ENCODE measurements at places on chromosomes 2 and 18.

DNA sequence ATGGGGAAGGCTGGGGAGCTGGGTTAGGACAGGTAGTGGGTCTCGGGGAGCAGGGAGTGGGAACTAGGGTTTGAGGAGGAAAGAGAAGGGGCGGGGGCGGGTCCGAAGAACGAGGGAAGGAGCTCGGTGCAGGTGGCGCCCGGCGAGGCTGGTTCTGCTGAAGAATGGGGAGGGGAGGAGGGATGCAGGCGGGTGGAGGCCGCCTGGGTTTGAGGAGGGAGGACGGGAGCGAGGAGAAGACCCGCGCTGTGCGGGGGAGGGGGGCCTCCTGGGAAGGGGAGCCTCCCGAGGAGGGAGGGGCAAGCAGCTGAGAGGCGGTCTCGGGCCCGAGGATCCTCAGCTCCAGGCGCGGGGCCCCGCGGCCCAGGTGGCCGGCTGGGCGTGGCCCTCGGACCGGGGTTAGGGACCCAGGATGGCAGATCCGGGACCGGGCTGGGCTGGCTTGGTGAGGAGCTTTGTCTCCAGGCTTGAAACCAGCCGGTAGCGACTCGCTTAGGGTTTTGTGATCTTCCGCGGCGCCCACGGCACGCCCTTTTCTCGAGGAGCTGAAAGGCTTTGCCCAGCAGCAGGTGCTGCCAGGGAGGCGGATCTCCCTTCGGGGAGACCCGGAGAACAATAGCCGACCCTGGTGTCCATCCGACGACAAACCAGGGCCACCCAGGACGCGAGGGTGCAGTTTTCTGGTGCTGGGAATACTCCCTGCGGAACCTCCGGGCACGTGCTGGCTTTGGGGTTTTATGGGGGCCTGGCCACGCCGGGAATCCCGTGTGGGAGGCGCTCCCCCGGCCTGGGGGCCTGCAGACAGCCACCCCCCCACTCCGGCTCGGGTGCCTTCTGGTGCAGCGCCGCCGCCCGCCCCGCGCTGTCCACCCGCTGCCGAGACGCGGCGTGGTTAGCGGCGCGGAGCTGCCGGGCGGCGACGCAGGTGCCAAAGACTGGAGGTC, 1.4 kb downstream of the DPYSL5 start:
- H3K36me3 ChIP-seq = no peaks in the 10 kb centered on the region
- no peak for DNase-seq
- H3K27ac ChIP-seq = no peak overlapping the region
- H3K4me1 ChIP-seq = peaks cover 3% of the 10 kb centered on the region

GRCh38 chr2:61220768-61221167, 58.8 kb downstream of the C2orf74 start:
- H3K27me3 ChIP-seq = no peaks in the 10 kb centered on the region
- no peak overlapping the region for H3K4me3 ChIP-seq
- H3K27ac ChIP-seq = no peak overlapping the region
- peaks cover 39% of the 10 kb centered on the region for H3K36me3 ChIP-seq
- DNase-seq = no peak

GRCh38 chr2:35787302-35788031, 568.1 kb upstream of the CRIM1 start:
- no peaks in the 10 kb centered on the region for H3K4me1 ChIP-seq
- H3K27ac ChIP-seq = no peak overlapping the region
- no peak for DNase-seq
- no peaks in the 10 kb centered on the region for H3K27me3 ChIP-seq

DNA sequence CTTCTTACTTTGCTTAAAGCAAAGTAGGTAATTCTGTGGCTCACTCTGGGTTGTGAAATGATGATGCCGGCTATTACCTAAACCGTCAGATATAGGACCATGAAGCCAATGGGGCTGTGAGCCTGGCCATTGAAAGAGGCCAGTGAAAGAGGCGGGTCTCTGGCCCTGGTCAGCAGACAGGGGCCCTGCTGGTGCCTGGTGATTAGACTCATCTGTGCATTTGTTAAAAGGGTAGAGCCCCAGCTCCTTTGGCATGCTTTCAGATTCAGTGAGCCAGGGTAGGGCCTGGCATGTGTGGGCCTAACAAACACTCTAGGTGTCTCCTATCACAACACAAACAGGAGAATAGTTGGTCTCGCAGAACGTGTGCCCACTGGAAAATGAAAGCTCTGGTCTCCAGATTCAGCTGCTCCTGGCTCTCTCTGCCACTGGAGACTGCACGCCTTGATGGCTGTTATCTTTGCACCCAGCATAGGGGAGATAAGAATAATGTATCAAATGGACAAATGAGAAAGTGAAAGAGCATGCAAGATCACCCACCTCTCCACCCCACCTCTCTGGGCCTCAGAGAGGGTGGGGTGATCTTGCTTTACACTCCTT, 6.9 kb downstream of the LRRC30 start:
- no peak overlapping the region for H3K4me3 ChIP-seq
- no peaks in the 10 kb centered on the region for H3K36me3 ChIP-seq
- no peaks in the 10 kb centered on the region for H3K4me1 ChIP-seq
- no peak overlapping the region for H3K27ac ChIP-seq

- H3K27ac ChIP-seq = no peak overlapping the region
- H3K4me3 ChIP-seq = no peak overlapping the region
- H3K36me3 ChIP-seq = peaks cover 54% of the 10 kb centered on the region
- H3K4me1 ChIP-seq = peaks cover 11% of the 10 kb centered on the region
- DNase-seq = no peak
Measured at GRCh38 chr2:46954951-46955571, 39.5 kb upstream of the MCFD2 start.

- H3K4me1 ChIP-seq = no peaks in the 10 kb centered on the region
- DNase-seq = no peak
- H3K27ac ChIP-seq = no peak overlapping the region
- H3K27me3 ChIP-seq = peaks cover 1% of the 10 kb centered on the region
- H3K36me3 ChIP-seq = no peaks in the 10 kb centered on the region
- no peak overlapping the region for H3K4me3 ChIP-seq
Measured at GRCh38 chr2:212549941-212550340, 11.3 kb upstream of the ERBB4 start.

- peak; percentile 48 for DNase-seq
- H3K4me1 ChIP-seq = peaks cover 2% of the 10 kb centered on the region
- no peaks in the 10 kb centered on the region for H3K36me3 ChIP-seq
- H3K27ac ChIP-seq = no peak overlapping the region
Measured at GRCh38 chr2:6773007-6773693, 92.6 kb downstream of the CMPK2 start.

GRCh38 chr2:238852206-238852869, 4.5 kb downstream of the TWIST2 start:
- DNase-seq = no peak
- H3K4me1 ChIP-seq = no peaks in the 10 kb centered on the region
- H3K4me3 ChIP-seq = no peak overlapping the region
- H3K27ac ChIP-seq = no peak overlapping the region

- H3K27ac ChIP-seq = no peak overlapping the region
- H3K4me3 ChIP-seq = no peak overlapping the region
- no peak for DNase-seq
- peaks cover 20% of the 10 kb centered on the region for H3K27me3 ChIP-seq
Measured at GRCh38 chr2:210198326-210198725, 26.9 kb downstream of the ACADL start.

DNA sequence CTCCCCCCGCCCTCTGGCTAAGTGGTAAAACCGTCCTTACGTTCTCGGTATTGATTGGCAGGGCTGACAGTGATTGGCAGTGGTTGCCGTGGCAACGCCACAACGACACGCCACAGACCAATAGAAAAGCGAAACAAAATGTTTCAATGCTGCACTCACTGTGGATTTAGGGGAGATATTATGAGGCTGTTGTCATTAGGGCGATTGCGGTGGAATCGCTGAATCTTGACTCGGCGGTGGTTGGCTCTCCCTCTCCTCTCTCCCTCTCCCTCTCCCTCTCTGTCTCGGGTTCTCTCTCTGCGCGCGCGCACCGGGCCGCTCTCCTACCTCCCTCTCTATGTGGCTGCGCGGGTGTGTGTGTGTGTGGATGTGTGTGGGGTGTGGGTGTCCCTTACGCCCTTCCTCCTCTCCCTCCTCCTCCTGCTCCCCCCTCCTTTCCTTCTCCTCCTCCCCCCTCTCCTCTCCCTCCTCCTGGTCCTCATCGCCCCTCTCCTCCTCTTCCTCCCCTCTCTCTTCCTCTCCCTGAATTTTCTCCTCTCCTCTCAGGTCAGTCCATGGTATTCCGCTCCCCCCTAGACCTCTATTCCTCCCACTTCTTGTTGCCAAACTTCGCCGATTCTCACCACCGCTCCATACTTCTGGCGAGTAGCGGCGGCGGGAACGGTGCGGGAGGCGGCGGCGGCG, at the start of gene SIX3:
Gene SIX3 (plus strand): TSS at position 152 of the 684 bp plus-strand sequence. CDS start 403 bp downstream, at position 555.
- peaks cover 5% of the 10 kb centered on the region for H3K36me3 ChIP-seq
- H3K27me3 ChIP-seq = peaks cover 80% of the 10 kb centered on the region
- DNase-seq = peak; percentile 43
- H3K27ac ChIP-seq = peak within 1 kb of the TSS; percentile 79

DNA sequence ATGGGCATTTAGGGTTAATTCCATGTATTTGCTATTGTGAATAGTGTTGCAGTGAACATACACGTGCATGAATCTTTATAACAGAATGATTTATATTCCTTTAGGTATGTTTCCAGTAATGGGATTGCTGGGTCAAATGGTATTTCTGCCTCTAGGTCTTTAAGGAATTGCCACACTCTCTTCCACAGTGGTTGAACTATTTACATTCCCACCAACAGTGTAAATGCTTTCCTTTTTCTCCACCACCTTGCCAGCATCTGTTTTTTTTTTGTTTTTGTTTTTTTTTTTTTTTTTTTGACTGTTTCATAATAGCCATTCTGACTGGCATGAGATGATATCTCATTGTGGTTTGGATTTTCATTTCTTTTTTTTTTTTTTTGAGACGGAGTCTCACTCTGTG, 62.4 kb downstream of the GTF3C3 start:
- DNase-seq = no peak
- no peaks in the 10 kb centered on the region for H3K27me3 ChIP-seq
- no peak overlapping the region for H3K27ac ChIP-seq
- peaks cover under 1% of the 10 kb centered on the region for H3K4me1 ChIP-seq

DNA sequence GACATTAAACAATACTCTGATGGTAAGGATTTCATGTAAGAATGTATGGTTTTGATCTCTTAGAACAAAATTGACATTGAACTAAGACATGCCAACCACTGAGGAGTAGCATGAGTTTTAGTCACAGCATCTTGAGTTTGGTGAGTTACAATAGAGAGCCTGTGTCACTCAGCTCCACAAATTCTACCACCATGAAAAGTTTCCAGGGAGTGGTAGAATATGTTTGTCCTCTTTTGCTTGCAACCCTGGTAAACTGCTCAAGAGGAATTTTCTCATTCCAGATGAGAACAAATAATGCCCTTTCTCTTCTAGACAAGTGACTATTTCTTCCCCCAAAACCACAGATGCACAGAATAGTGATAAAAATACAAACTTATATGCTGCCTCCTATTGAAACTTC, 502.0 kb upstream of the VRK2 start:
- H3K27ac ChIP-seq = no peak overlapping the region
- H3K4me1 ChIP-seq = no peaks in the 10 kb centered on the region
- no peak for DNase-seq
- no peaks in the 10 kb centered on the region for H3K36me3 ChIP-seq
- no peaks in the 10 kb centered on the region for H3K27me3 ChIP-seq
- H3K4me3 ChIP-seq = no peak overlapping the region

- no peak overlapping the region for H3K27ac ChIP-seq
- H3K4me3 ChIP-seq = no peak overlapping the region
- H3K27me3 ChIP-seq = no peaks in the 10 kb centered on the region
- no peaks in the 10 kb centered on the region for H3K36me3 ChIP-seq
Measured at GRCh38 chr18:48639772-48640432, 101.1 kb downstream of the CTIF start.

GRCh38 chr2:188369365-188369764, 77.7 kb downstream of the GULP1 start:
- no peak for DNase-seq
- H3K27ac ChIP-seq = no peak overlapping the region
- no peaks in the 10 kb centered on the region for H3K36me3 ChIP-seq

- H3K4me3 ChIP-seq = no peak overlapping the region
- peaks cover 2% of the 10 kb centered on the region for H3K36me3 ChIP-seq
- H3K27me3 ChIP-seq = peaks cover 22% of the 10 kb centered on the region
- peaks cover 22% of the 10 kb centered on the region for H3K4me1 ChIP-seq
- no peak for DNase-seq
- no peak overlapping the region for H3K27ac ChIP-seq
Measured at GRCh38 chr2:213125646-213126347, 25.6 kb downstream of the IKZF2 start.

DNA sequence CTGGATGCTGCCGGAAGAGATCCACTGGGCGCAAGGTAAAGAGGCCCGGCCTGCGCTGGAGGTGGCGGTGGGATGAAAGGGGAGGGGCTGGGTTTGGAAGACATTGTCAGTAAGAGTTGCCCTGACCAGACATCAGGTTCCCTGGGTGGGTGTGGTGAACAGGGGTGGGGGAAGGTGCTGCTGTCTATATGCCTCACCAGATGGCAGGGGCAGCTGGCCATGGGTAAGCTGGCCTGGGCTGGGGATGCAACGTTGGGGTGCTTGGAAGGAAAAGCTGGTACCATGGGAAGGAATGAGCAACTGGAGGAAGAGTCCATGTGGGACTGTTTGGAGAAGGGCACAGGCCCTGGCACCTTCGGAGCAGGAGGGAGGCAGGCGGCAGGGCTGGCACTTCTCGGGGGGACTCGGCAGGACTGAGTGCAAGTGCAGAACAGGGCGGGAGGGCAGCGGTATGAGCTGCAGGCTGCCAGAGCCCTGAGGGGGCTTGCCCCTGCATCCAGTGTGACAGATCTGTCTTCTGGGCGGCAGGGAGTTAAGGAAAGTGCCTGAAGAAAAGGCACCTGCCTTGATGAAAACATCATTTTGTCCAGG, 146.4 kb downstream of the DYSF start:
- H3K27ac ChIP-seq = no peak overlapping the region
- H3K4me3 ChIP-seq = no peak overlapping the region
- DNase-seq = no peak
- no peaks in the 10 kb centered on the region for H3K36me3 ChIP-seq
- no peaks in the 10 kb centered on the region for H3K27me3 ChIP-seq

DNA sequence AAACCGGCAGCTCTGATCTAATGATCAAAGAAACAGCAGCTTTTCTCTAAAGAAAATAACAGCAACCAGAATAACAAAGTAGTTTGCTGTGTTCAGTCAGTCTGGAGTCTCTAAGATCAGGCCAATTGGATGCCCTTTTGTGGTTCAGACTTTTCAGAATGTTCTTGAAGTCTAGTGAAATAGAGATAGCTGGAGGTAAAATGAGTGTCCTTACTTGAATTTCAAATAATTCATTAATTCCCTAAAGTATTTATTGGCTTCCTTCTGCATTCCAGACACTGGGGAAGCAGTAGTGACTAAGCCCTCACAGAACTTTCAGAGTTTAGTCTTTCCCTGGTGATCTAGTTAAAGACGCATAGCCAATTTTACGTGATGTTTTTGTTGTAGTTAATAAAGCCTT, 58.7 kb downstream of the C18orf54 start:
- peaks cover 5% of the 10 kb centered on the region for H3K27me3 ChIP-seq
- H3K4me1 ChIP-seq = no peaks in the 10 kb centered on the region
- H3K36me3 ChIP-seq = no peaks in the 10 kb centered on the region
- H3K27ac ChIP-seq = no peak overlapping the region
- DNase-seq = no peak

All from T-helper 2 cell treated with Interferon-gamma antibody and Interleukin-4, amounts not matched to agents 5 μg/mL and 100 μg/mL, for 36 hours (primary cell).